Caki2 (cell line): ENCODE measurements at places on chromosomes 1 and 21.

DNA sequence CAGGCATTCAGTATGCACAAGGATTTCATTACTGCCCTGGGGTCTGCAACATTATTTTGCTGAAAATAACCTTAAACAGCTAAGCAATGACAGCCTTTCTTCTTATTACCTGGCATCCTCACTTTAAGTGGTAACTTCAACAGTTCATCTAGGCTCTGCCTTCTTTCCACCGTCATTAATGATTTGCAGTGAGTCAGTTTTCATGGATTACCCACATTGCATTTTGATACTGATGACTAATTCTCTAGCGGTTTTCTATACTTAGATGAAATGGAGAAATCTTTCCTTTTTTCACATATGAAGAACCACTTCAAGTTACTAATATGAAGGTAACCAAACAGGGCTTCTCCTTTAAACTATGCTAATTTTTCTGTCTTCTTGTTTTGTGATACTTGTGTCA is 226.9 kb upstream of the TMPRSS15 start:
- DNase-seq: peak; percentile 7

GRCh38 chr1:66360285-66360724 is 173.6 kb upstream of the SGIP1 start:
- no peak for DNase-seq

GRCh38 chr1:220222939-220223338 is 49.3 kb downstream of the RAB3GAP2 start:
- no peak for DNase-seq

- no peak for DNase-seq
Observed at GRCh38 chr21:25788677-25789076, 53.9 kb downstream of the GABPA start.

DNA sequence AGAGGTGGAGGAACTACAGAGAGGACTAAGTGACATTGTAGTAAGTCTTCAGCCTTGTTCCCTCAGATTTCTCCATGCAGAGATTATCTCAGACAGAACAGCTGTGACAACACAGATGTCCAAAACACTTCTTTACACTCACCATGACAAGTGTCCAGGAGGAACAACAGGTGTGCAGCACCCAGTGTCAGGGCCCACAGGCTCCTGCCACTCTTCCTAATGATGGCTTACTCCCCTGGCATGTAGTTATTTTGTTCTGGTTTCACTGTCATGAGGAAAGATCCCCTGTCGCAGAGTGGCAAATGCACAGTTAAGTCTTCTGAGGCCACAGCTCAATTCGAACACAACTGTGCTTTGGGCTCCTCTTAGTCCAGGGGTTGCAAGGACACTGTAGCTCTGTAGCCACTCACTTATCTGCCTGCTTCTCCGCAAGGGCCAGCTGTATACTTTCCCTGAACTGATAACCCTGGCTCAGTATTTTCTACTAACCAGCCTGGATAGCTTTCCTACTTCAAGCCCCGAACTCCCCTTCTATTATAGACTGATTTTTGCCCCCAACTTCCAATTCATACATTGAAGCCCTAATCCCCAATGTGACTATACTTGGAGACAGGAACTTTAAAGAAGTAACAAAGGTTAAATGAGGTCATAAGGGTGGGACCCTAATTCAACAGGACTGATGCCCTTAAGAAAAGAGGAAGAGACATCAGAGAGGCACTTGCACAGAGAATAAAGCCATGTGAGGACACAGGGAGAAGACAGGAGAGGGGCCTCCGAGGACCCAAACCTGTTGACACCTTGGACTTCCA is 11.1 kb downstream of the PDZK1 start:
- no peak for DNase-seq

GRCh38 chr1:60847391-60847790 is 235.0 kb upstream of the NFIA start:
- no peak for DNase-seq

DNA sequence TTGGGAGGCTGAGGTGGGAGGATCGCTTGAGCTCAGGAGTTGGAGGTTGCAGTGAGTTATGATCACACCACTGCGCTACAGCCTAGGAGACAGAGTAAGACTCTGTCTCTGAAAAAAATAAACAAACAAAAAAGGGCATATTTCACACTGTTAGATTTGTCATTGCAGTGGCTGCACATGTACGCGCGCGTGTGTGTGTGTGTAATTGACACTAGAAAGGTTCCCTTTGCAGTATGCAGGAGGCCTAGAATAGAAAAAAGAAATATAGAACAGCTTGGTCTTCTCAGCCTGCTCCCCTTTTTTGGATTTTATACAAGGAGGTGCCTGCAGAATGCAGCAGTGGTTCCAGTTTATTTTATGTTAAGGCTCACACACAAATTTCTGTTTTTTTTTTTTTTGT is 8.6 kb downstream of the MACO1 start:
- DNase-seq: no peak

DNA sequence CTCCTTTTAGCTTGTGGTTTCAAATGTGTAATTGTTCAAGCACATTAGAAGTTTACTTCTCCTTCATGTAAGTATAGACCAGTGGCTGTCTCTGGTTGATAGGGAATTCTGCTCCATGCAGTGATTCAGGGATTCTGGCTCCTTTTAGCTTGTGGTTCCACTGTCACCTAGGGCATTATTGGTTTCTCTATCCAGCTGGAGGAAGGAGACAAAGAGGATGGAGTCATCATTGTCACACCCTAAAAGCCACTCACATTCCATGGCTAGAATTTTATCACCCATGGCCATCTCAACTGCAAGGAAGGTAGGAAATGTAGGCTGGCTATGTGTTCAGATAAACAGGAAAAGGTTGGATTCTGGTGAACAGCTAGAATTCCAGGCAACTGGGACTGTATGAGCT is 131.2 kb downstream of the URB2 start:
- peak; percentile 53 for DNase-seq

- no peak for DNase-seq
Observed at GRCh38 chr1:94792473-94793295, 27.5 kb upstream of the SLC44A3 start.

DNA sequence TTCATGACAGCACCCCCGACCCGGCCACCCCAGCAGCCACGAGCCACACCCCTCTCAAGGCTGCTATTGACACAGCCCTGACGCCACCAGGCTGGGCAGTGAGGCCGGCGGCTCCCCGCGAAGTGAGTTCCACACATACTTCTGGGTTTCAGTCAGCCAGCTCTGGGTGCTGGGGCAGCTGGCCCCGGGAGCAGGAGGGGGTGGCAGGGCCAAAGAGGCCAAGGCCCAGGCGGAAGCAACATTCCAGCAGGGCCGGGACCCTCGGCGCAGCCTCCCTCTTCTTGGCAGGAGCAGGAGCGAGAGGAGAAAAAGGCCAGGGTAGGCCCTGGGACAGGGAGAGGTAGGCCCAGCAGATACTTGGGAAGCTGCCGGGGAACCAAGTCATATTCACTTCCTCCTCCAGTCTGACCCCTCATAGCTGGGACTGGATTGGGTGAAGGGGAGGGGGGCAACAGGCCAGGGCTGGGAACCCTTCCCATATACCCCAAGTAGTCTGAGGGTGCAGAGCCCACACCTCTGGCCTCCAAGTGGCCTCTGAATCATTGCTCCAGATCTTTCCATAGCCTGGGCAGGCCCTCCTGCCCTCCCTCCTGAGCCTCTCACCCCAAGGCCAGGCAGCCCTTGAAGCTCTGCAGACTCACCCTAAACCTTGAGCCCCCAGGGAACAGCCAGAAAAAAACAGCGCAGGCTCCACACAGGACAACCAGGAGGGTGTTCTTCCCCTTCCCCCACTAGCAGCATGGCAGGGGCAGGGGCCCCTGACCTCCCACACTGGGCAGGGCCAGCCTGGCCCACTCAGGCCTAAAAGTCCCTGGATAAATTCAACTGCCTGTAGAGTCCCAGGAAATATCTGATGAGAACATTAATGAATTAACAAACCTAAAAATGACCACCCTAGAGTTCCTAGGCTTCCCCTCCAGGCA is 5.7 kb downstream of the HSPG2 start:
- peak; percentile 58 for DNase-seq

DNA sequence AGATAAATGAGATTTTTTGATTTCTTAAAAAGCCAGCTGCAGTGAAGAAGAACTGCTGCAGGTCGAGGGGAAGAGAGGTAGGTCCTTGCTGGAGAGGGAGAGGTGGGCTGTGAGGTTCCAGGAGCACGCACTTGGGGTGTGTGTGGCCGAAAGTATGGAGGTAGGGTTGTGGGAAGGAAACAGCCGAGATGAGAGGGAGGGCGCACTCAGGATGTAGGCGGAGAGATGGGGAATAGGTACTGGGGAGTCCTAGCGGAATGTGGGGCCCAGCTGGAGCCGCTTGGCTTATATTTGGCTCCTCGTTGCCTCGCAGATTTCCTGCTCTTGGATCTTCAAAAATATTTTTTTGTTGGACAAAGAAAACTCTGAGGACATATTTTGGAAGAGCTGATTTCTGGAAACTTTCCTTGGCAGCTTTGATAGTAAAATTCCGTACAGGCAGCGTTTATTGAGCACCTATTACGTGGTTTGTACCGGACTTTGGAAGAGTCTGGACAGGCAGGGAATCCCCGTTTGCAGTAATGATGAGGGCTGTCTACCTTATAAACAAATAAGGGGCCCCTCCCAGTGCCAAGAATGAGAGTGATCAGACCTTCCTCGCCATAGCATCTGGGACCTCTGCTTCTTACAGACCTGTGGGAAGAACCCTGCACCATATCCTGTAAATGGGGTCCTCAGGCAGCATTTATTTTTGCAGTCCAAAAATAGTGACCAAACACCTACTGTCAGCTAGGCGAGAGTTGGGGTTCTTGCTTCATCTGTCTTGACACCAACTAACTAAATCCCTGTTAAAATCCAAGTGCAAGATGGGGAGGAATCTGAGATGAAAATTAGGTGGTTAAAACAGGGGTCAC is 1.5 kb downstream of the LRRC8D start:
- DNase-seq: no peak

DNA sequence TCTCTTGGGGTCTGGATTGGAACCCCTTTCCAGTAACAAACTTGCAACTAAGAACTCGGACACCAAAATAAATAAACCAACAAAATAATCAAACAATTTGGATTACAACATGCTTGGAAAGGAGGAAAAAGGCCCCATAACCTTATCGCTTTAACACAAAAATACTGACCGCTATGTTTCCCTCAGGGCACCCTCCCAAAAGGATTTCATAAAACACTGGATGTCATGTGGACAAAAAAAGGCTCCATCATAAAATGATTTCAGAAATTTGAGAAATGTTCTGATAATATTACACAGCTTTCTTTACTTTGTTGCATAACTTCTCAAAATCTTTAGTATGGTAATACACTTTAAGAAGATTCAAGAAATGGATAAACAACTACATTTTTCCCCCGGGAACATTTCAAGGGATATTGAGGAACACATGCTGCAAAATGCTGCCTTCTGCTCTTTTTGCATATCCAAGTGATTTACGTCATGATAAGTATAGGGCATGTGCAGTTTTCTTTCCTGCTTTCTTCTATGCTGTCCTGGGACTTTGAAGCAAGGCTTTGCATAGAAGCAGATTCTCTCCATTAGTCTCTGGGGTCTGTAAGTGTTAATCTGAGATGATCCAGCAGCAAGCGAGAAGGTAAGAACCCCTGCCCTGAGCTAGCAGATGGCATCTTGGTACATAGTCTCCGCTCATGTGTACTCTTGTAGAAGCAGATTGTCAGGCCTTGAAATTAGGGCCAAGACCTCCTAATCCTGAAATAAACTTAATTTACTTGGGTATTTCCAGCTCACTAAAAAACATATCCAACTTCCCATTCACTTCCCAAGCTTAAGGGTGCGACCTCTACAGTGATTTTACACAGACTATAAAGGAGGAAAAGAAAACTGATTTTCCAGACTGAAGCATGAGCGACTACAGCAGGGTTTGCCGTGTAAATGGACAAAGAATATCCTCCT is 85.5 kb upstream of the KIAA0040 start:
- no peak for DNase-seq

- DNase-seq: no peak
Observed at GRCh38 chr1:202661136-202661845, 49.0 kb downstream of the SYT2 start.

- DNase-seq: no peak
Observed at GRCh38 chr1:107274227-107274626, 133.4 kb downstream of the NTNG1 start.

- DNase-seq: no peak
Observed at GRCh38 chr1:203649551-203649998, 22.9 kb downstream of the ATP2B4 start.

DNA sequence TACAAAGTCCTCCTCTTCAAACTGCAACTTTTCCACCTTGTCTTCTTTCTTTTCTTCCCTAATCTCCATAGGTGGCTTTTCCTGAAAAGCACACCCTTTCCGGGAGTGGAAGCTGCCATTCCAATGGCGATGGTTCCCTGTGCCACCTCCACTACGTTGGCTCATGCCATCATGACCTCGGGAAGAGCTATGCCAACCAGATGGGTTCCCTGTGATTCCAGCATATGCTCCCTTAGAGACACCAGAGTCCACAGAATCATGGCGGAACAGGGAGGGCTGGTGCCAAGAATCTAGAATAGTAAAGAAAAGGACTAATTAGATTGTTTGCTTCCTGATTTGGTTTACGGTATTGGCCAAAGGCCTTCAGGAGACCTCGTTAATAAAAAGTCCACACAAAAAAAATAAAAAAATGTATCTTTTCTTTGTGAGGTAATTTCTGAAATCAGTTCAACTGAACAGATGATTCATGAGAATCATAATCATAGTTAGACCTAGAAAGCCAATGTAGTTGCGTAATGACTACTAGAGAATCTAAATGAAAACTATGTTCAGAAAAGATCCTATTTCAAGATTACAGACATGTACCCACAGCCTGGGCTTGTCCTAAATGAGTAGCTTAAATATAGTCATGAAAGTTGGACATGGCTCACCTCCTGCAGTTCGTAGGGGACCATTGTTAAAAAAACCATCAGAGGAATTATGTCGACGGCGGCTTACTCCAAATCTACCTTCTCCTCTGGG is 30.9 kb upstream of the CCDC17 start:
- DNase-seq: no peak

DNA sequence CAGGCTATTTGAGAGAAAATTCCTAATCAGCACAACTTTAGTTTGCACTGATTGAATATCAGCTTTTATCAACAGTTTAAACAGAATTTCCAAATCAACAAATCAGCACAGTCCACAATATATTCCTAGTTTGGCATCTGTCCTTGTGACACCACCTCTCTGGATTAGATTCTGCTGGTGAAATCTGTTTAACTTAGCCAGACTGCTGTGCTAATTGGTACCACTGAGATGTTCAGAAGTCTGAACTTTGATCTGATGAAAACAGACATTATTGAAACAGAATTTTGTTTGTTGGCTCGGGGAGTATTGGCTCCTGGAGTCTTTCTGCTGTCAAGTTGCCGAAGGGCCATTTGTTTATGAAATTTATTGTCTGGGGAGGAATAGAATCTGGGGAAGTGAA is 17.0 kb upstream of the NGF start:
- no peak for DNase-seq

GRCh38 chr1:94654459-94654858 is 112.9 kb upstream of the F3 start:
- DNase-seq: no peak

GRCh38 chr21:16037421-16037955 is 307.7 kb downstream of the USP25 start:
- DNase-seq: no peak

- no peak for DNase-seq
Observed at GRCh38 chr1:201946224-201946908, at the start of gene LMOD1. Gene LMOD1 (minus strand): TSS chr1:201946548. CDS start chr1:201946340, 208 bp downstream.
